NCI-H1694 (cell line): ENCODE measurements at places on chromosomes 1 and 21.

GRCh38 chr1:25137106-25137505 lies 95.2 kb downstream of the SYF2 start:
- no peak for DNase-seq

GRCh38 chr1:230781594-230781993 lies 34.4 kb downstream of the CAPN9 start:
- DNase-seq = no peak

DNA sequence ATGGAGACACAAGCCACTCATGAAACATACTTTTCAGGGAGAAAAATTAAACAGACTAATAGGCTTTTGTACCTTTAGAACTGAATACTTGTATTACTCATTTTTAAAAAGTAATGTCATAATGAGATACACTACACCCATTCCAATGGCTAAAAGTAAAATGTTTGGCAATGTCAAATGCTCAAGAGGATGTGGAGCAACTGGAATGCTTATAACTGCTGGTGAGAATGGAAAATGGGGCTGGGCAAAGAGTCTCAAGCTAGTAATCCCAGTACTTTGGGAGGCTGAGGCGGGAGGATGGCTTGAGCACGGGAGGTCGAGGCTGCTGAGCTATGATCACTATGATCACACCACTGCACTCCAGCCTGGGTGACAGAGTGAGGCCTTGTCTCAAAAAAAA lies 86.3 kb downstream of the NKAIN1 start:
- no peak for DNase-seq

DNA sequence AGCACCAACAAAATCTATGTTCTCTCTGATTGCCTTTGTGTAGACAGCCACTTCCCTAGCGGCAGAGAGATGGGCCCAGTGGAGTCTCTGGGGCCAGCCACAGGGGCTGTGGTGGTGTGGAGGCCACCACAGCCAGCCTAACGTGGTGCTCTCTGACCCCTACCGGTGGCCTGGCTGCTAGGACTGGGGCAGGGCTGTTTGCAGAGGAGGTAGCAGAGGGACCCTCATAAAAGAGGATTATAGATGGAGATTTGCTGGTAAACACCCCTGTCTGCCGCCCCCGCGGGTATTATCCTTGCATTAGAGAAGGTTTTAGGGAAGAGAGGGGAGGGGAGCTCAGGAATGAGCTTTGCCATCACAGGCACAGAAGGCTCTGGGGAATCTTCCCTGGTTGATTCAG lies 310.3 kb upstream of the VAMP3 start:
- no peak for DNase-seq
